ENCODE measurements at places on chromosomes 3 and 15.

- no peak for DNase-seq
Measured at GRCh38 chr3:77342688-77343087, 302.8 kb downstream of the ROBO2 start.

DNA sequence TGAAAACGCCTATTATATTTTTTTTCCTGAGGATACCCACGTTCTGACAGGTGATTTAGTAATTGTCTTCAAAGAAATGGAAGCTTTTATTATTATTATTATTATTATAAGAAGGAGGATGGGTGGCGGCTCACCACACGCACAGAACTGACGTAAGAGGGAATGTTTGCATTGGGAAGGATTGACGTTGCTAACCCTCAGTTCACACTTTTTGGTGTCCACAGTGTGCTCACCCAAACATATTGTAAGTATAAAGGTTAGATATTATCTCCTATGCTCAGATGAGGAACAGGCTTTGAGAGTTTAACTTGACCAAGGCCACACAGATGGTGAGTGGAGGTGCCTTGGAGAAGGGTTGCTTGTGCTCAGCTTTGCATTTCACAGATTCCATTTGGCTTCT, 533.5 kb upstream of the TBL1XR1 start:
- DNase-seq: no peak

DNA sequence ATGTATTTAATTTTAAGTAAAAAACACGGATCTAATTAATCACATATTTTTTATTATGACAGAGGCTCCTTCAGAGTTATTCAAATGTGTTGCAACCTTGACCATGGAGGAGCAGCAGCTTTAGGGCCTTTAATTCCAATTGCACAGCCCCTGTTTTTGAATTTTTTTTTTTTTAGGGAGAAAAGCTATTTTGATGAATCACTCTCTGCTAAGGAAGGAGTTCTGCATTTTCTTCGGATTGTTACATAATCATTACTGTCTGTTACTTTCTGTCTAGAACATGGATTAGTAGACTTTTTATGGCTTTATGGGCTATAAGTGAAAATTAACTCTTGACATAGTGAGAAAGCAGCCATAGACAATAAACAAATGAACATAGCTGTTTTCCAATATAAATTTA, 90.8 kb downstream of the MCTP2 start:
- no peak for DNase-seq

GRCh38 chr3:143600756-143601718, 247.2 kb downstream of the SLC9A9 start:
- DNase-seq: no peak

DNA sequence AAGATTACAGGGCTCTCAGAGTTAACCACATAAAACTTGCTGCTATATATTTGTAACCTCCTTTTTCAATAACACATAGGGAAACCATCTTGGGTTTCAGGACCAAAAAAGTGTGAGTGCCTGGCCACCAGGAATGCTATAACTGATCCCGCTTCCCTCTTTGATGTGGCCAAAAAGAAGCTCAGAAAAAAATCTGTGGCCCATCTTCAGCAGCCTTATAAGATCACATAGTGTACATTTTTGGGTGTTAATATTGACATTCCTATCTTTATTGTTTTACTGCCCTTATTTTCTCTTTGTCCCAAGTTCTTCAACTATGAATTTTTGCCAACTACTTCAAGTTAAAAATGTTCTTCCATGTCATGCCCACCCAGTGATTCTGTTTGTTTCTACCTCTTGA, 102.8 kb downstream of the LIPC start:
- DNase-seq: no peak

DNA sequence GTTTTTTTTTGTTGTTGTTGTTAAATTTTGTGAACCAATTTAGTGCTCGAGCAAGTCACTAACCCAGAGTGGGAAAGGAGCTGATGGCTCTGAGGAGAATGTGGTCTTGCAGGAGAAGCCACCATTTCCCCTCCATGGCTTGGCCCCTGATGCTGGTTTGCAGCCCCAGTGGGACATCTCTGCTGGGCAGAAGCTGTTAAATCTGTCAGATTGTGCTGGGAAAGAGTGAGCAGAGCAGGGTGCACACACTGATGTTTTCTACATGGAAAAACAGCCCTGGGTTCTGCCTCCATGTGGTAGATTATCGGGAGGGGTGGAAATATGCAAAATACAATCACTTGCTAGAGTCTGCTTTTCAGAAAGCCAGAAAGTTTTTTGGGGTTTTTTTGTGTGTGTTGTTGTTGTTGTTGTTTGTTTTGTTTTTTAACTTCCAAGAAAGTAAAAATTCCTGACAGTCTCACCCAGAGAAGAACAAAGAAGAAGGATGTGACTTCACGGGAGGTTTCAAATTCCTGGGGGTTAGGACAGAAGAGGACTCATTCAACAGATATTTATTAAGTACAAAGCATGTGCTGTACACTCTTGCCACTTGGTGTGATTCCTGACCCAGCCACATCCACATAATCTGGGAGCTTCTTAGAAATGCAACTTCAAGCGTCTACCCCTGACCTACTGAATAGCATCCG, 133.7 kb downstream of the FOXB1 start:
- no peak for DNase-seq

DNA sequence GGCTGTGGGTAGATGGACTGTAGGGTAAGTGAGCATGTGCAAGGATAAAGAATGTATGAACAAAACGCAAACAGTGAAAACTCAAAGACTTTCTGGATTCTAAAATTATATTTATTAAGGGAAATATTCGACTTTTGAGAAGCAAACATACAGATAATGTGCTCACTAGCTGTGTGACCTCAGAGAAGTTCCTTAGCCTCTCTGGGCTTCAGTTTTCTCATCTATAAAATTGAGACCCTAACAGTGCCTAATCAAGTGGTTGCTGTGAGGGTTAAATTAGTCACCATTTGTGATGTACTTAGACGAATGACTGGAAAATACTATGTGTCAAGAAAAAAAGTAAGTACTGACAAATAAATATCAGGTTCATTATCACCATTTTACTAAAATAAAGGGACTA, 261.7 kb downstream of the MAGI1 start:
- no peak for DNase-seq

GRCh38 chr15:31285772-31286261, 40.8 kb upstream of the KLF13 start:
- DNase-seq: no peak

- DNase-seq: no peak
Measured at GRCh38 chr3:99012051-99012450, 110.6 kb upstream of the DCBLD2 start.

DNA sequence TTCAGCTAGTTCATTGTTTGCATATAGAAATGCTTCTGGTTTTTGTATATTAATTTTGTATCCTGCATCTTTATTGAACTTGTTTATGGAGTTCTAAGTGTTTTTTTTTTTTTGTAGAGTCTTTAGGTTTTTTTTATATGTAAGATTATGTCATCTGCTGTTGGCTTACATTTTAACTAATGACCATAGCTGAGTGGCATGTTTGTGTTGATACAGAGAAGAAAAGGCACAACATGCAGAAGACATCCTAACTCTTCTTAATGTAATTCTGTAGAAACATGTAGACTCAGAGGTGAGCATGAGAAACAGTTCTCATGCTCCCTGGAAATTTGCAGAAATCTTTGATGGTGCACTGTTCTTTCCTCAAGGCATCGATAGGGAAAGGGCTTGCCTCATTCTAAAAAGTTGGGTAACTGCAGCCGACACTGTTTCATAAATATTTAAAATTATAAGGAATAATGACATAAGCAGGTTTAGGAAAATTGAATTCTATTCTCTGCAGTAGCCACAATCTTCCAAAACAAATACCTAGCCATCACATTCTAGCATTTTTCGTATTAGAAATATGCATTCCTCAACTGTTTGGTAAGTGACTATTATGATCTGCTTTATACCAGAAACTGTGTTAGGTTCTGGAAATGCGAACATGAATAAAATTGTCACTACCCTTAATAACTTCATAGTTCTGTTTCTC, 499.6 kb upstream of the KCNMB2 start:
- no peak for DNase-seq

- peak; percentile 48 for DNase-seq
Measured at GRCh38 chr3:124995460-124995994, 60.3 kb downstream of the HEG1 start.

DNA sequence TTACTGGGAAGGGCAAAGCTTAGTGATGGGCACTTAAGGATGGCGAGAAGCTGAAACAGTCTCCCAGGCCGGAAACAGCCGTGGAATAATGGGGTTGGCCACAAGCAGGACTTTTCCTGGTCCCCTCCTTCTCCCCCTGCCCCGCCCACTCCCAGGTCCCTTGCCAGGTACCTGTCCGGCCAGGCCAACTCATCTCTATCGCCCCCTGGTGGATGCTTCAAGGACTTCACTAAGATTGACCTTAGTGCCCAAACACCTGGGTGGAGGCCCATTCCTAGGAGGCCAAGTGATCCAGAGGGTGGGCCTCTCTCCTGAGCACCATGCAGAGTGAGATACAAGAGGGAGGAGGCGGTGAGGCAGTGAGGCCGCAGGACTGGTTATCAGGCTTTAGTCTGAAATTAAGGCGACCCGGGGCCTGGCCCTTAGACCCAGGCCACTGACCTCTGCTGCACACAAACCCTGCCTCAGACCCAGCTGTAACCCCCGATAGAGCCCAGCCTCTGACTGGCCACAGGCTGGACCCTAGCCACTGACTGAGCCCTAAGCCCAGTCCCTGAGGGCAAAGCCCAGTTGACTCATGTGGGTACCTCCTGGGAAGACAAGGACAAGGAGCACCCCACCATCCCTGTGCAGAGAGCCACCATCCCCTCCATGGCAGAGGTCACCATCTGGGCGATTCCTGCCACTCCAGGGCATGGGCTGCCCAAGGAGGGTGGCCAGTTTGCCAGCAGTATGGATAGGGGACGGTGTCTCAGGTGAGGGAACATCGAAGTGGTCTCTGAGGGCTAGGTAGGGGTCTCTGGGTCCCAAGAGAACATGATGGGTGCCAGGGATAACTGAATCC, 37.6 kb downstream of the VIPR1 start:
- peak; percentile 83 for DNase-seq

DNA sequence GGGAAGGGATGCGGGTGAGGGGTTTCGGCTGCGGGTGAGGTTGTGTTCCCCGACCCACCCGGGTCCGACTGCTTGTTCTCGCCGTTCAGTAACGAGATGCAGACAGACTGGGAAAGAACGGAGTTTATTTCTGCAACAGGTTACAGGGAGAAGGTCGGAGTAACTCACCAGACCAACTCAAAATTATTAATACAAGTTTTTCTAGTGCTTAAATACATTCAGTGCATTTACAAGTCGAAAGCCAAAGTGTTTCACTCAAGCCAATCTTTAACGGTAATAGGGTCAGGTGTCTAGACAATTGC, 492 bp upstream of the HIGD1A start:
- no peak for DNase-seq

DNA sequence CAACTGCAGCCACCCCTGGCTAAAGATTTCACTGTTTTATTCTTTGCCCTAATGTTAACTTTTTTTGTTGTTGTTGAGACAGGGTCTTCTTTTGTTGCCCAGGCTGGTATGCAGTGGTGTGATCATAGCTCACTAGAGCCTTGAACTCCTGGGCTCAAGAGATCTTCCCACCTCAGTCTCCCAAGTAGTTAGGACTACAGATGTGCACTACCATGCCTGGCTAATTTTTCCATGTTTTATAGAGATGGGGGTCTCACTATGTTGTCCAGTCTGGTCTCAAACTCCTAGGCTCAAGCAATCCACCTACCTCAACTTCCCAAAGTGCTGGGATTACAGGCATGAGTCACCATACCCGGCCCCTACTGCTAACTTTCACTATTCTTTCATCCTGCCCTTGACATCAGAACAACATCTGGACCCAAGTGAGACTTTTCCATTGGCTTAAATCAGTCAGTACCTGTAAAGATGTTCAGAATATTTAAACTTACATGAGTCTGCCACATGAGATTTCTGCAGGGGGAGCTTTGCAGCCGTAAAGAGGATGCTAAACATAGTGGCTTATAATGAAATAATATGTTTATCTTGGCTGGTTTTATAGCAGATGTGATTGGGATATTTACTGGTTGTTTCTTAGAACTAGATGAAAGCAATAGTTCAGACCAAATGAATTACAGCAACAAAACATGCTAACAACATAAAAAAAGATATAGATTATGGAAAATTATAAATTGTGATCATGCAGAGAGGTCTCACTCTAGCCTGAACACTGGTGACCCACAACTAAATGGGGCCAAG, 73.6 kb downstream of the HMG20A start:
- DNase-seq: no peak

DNA sequence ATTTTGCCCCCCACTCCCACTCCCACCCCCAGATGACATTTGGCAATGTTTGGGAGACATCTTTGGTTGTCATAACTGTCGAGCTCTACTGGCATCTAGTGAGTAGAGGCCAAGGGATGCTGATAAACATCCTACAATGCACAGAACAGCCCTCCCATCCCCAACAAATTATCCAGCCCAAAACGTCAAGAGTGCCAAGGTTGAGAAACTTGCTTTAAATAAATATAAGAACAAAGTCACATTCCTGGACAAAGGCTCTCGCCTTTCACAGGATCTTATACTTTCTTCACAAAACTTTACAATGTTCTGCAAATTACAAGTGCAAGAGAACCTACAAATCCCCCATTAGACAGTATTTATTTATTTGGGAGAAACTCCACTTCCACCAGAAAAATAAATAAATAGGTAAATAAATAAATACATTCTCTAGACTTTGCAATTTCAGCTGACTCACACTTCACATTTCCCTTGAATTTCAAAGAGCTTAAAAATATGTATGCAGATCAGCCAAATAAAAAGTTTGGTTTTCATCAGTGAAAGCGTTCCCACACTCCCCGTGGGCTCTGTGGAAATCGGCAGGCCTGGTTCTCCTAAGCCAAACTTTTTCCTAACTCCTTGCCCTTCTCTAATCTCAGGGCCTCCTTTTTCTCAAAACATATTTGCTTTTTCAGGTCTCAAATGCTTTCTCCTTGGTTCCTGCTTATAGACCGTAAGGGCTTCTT, 12.7 kb upstream of the CPA3 start:
- DNase-seq: no peak

- no peak for DNase-seq
Measured at GRCh38 chr15:88613074-88613944, 7.8 kb upstream of the AEN start.

- no peak for DNase-seq
Measured at GRCh38 chr15:74611341-74611740, 4.3 kb upstream of the CLK3 start.

DNA sequence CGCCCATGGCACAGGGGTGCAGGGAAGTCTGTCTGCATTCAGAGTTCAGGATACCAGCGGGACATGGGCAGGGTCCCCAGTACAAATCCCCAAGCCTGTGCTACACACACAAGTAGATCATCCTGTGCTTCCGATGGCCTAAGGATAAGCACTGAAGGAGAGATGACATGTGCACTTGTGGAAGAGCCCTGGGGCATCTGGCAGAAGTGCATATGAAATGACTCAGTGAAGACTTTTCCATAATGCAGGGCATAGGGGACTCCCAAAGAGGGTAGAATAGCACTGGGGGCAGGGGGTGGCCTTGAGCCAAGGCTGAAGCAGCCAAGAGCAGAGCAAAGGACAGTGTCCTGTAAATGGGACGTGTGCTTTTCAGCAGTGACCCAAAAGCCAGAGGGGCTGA, 22.9 kb downstream of the ADAMTS17 start:
- no peak for DNase-seq

All from stimulated activated CD8-positive, alpha-beta memory T cell treated with anti-CD3 and anti-CD28 coated beads, Interleukin-4, amount 100 ng/mL, for 48 hours (primary cell).